Stimulated activated CD4-positive, alpha-beta T cell treated with anti-CD3 and anti-CD28 coated beads, Interleukin-4, amount 100 ng/mL, for 24 hours (primary cell): ENCODE measurements at places on chromosomes 16 and 17.

DNA sequence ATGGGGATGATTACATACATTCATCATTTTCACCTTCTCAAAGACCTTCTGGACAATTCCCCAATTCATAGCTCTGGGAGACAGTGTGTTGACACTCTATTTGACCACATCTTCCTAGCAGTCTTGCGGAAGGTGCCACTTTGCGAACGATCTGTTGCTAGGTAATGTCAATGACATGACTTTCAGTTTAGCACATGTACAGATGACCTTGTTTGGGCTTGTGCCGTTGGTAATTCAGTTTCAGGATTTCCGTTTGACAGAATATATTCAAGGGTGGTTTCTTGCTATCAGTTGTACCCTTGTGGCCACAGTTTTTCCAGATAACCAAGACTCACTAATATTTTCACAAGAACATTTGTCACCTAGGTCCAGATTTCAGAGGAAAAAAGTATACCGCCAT is 478.2 kb downstream of the WWOX start:
- DNase-seq = no peak

DNA sequence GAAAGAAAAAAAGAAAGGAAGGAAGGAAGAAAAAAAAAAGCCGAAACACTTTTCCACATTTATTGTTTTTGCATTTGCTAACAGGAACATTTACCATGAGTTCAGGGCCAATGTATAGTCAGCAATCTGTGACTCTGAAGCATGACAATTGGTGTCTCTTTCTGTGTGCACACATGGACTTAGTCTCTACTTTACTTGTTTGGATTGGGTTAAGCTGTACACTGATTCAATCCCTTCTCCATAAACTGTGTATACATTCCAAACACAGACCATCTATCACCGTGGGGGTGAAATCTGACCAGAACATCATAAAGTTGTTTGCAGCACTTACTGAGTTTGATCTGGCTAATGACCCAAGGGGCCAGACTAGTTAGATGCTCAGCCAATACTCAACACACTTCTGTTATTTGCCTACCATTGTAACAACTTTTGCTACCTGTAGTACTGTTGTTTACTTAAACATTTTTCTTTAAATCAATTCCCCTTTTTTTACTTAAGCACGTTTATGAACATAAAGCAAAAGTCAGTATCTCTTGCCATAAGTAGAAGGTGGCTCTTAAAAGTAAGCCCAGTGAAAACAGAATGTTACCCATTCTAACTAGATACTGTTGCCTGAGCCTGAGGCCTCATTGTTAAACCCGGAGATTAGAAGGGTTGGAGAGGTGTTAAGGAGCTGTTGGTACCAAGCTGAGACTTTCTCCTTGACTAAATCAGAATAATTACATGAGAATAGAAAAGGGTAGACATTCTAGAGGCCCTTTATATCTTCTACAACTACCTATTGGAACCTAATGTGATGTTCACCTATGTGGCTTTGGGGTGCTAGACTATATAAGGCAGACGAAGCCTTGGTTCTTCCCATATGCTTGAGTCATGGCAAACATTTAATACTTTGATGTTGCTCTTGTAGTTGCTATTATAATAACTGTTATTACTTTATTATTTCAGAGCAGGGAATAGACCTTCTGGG is 41.8 kb downstream of the SCNN1B start:
- no peak for DNase-seq

GRCh38 chr16:74480150-74481029 is 59.1 kb upstream of the CLEC18B start:
- DNase-seq = no peak

GRCh38 chr17:28977659-28978355 is 26.5 kb upstream of the PHF12 start:
- DNase-seq = no peak

- DNase-seq = no peak
These were observed 1339.3 kb upstream of the GOT2 start for GRCh38 chr16:60073376-60073775.

GRCh38 chr17:41565338-41565737 is 6.5 kb downstream of the KRT9 start:
- no peak for DNase-seq

DNA sequence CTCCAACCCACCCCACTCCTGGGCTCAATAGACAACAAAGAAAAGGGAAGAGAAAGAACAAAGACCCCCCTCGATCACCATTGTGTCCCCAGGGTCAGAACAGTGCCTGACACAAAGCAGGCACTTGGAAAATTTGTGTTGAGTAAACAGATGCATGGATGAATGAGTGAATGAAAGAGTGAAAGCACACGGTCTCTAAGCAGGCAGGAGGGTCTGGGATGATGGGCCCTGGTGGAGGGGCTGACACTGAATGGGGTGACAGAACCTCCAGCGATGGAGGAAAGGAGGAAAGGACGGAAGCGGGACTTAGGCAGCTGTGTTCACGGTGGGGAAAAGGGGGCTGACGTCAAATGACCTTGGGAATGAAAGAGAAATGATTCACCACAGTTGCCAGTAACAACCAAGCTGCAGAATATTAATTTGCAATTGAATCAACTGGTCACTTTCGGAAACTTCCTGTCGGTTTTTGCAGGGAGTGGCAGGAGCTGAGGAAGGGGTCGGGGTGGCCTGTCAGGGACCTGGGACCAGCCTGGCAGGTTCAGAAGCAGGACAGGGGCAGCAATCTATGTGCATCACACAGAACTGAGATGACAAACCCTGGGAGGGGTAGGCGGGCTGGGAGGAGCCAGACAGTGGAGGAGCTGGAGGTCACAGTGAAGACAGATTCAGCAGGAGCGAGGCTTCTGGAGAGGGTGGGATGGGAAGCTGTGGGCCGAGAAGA is 6.7 kb upstream of the GAST start:
- DNase-seq = no peak

DNA sequence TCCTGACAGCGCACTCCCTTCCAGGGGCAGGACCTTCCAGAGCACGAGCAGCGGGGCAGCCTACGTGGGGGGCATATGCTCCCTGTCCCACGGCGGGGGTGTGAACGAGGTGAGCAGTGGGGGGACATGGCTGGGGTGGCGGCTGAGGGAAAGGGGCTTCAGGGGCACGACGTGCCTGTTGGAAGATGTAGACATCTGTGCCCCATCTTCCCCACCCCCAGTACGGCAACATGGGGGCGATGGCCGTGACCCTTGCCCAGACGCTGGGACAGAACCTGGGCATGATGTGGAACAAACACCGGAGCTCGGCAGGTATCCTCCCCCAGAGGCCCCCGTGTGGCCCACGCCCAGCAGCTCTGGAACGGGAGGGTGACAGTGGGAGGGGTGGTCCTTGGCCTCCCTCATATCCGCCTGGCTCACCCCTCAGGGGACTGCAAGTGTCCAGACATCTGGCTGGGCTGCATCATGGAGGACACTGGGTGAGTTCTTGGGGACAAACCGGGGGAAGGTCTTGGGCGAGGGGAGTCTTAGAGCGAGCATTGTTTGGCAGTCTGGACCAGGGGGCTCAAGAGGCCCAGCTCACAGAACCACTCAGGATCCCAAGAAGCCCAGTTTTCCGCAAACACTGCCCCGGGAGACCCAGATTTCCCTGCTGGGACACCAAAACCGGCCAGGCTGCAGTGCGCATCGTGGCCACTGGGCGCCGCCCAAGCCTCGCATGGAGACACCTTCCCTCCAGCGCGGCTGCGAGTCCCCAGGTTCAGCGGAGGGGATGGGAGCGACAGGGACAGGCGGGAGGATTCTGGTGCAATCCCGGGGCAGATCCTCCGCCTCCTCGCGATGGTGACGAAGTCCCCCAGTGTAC is 15.7 kb downstream of the ADAM11 start:
- DNase-seq = peak; percentile 90

DNA sequence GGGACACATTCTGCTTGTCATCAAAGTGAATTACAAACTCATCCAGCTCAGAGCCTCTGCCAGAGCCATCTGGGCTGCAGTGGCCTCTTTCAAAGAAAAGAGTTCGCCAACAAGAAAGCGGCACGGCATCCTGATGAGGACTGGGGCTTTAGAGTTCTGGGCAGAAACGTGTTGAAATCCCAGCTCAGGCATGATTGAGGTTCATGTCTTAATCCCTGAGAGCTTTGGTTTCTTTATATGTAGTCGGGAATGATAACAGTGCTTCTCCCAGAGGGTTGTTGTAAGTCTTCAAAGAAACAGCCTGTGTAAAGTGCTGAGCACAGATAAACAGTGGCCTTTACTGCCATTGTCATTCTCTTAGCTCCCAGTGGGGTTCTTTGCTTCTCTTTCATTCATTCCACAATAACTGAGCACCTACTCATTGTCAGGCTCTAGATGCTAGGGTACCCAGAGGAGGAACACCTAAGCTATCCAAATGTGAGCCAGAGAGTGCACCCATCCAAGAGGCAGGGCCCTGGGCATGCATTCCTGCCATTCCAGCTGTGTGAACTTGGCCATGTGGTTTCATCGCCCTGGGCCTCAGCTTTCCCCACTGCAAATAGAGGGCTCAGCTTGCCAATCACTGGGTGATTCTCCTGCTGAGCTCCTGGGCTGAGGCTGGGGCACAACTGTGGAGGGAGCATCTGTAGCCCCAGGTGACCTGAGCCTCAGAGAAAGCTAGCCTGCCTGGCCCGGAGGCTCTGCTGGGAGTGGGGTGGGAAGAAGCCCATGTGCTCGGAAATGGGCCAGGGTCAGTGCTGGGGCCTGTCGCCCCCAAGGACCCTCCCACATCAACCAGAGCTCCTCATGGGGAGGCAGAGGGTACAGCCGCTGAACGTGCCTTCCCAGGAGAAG is 38.3 kb upstream of the CRHR1 start:
- DNase-seq = no peak

- DNase-seq = no peak
These were observed 304.4 kb downstream of the HS3ST3B1 start for GRCh38 chr17:14605267-14605599.

DNA sequence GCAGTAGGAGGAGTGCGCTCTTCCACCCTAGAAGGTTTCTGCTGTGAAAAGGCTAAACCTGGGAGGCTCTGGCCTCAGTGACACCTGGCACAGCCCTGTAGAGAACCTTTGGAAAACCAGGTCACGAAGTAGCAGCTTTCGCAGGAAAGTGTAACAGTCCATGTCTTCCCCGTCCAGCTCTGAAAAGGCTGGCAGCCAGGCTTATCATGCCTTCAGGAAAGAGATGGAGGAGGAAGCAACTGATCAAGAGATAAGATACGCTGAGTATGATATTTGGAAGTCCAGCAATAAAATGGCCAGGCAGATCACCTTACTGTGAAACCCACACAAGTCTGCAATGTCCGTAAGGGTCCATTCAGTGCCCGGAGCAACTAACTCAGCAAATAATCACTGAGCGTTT is 22.3 kb downstream of the TUBD1 start:
- DNase-seq = no peak

- no peak for DNase-seq
These were observed 4.8 kb downstream of the KLHL11 start for GRCh38 chr17:41860254-41860931.

GRCh38 chr17:45672301-45672700 is 111.8 kb upstream of the CRHR1 start:
- DNase-seq = no peak

- no peak for DNase-seq
These were observed 109.3 kb upstream of the TNRC6C start for GRCh38 chr17:77849239-77849638.

DNA sequence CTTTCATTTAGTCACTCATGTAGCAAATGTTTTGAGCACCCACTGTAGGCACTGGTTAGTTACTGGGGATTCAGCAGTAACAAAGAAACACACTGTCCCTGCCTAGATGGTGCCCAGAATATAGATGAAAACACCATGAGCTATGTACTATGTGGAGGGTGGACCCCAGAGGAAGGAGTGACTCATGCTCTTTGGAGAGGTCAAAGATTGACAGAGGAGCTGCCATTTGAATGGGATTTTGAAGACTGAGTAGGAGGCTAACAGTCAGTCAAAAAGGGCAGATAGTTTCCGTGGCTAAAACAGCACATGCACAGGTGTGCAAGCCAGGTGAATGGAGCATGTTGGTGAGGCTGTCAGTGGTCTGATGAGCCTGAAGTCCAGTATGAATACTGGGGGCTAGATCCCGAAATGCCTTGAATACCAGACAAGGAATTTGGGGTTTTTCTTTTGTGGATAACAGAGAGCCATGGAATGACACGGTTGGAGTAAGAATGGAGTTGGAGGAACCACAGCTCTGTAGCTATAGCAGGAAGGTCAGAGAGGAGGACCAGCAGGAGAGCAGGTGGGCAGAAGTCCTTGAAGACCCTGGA is 6.1 kb downstream of the IL21R start:
- DNase-seq = peak; percentile 55

DNA sequence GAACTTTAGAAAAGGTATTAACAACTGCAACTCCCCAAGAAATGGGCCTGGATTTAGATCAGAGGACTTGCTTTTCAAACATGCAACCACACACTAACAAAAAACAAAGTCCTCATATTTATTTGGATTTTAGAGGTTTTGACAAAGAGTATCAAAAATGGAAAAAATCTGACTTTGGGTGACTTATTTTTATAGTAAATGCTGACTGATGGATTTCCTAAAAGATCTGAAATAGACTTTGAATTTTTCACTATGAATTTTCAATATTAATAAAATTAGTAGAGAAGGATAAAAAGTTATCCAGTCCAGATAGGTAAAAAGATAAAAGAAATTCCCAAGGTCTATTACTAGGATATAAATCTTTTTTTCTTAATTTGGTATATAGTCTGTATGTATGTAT is 253.5 kb downstream of the KCNJ2 start:
- DNase-seq = no peak

GRCh38 chr17:5630434-5630833 is 46.1 kb upstream of the NLRP1 start:
- no peak for DNase-seq

- DNase-seq = no peak
These were observed 1.5 kb upstream of the SOX9 start for GRCh38 chr17:72119077-72119872.

GRCh38 chr17:68033636-68034451 is 1.7 kb upstream of the KPNA2 start:
- DNase-seq = no peak

- DNase-seq = peak; percentile 13
These were observed 9.7 kb upstream of the ARL2BP start for GRCh38 chr16:57235128-57236021.

GRCh38 chr17:49738456-49739163 is 25.3 kb downstream of the FAM117A start:
- no peak for DNase-seq

DNA sequence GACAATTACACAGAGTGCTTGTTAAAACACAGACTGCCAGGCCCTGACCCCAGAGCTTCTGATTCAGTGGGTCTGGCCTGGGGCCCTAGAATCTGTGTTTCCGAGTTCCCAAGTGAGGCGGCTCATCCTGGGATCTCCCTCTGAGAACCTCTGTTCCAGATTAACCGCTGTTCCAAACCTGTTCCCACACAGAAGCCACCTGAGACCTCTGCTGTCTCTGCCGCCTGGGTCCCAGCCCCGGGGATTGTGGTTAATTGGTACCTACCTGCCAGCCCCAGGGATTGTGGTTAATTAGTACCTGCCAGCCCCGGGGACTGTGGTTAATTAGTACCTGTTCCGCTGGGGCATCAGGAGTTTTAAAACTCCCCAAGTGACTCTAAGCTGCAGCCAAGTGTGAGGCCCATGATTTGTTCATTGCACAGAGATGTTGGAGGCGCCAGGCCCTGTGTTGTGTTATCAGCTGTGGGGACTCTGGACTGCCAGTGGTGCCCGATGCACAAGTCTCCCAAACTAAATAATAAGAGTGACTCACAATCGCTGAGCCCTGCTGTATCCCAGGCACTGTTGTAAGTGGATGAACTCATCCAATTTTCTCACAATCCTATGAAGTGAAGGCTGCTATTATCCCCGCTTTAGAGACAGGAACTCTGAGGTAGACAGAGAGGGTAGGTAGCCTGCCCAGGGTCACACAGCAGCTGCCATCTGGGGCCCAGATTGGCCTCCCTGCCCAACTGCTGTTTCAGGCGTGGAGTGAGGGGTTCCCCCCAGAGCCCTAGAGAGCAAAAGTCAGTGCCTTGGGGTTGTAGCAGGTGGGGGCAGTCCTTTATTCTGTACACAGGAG is 219.7 kb downstream of the IRF8 start:
- DNase-seq = no peak
